ENCODE measurements at places on chromosomes 3 and 15. TPM values are rescaled to one million over a fixed set of nuclear protein-coding genes. Genes with fewer than 3 reads are reported as not detected.

GRCh38 chr15:31292391-31293015 is 34.1 kb upstream of the KLF13 start:
- peaks cover 15% of the 10 kb centered on the region for H3K4me1 ChIP-seq
- H3K4me3 ChIP-seq: no peak overlapping the region
- no peak overlapping the region for H3K27ac ChIP-seq
- H3K36me3 ChIP-seq: no peaks in the 10 kb centered on the region
- no peaks in the 10 kb centered on the region for H3K27me3 ChIP-seq

DNA sequence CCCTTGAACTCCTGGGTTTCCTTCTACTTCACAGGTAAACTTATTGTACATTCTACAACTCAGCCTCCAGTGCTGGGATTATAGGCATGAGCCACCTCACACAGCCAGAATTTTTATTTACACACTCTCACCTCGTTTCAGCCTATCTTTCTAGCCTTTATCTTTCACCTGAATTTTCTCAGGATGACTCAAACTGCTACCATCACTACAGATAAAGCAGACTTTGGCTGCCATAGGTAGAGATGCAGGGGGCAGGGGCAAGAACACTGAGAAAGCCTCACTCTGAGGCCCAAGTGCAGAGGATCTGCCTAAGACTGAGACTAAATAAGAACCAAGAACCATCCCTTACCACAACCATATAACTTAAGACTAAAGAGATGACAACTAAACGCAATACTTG is 59.0 kb downstream of the ETFA start:
- H3K27me3 ChIP-seq: no peaks in the 10 kb centered on the region
- H3K27ac ChIP-seq: no peak overlapping the region
- H3K36me3 ChIP-seq: no peaks in the 10 kb centered on the region
- no peaks in the 10 kb centered on the region for H3K4me1 ChIP-seq
- no peak overlapping the region for H3K4me3 ChIP-seq

DNA sequence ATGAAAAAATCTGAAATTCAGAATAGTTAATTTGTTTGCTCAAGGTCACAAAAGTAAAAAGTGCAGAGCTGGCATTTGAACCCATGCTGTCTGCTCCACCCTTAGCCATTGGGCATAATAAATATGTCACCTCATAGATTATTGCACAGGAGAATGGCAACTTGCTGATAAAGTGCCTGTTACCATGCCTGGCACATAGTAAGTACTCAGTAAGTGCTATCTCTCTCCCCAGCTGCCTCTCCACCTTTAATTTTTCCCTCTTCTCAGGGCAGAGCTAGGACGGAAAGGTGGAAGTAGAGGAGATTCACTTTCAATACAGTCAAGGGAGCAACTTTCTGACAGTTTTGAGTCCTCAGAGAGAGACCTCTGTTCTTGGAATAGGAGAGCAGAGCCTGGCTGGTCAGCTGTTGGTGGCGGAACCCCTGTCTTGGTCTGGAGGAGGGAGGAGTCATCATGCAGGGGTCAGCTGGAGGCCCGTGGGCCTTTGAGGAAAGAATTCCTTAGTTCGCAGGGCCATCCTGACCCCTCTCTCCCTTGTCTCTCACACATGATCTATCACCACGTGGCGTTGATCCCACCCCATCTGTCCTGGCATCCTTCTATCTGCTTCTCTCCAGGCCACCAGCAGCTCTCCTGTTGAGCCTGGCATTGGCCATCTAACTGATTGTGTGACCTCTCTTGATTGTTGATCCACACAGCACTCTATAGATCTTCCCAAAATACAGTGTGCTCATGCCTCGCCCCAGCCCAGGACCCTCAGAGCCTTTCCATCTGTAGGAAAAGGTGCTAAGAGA is 149.3 kb downstream of the RPLP1 start:
- no peaks in the 10 kb centered on the region for H3K27me3 ChIP-seq
- no peak overlapping the region for H3K4me3 ChIP-seq
- H3K27ac ChIP-seq: no peak overlapping the region
- DNase-seq: no peak
- no peaks in the 10 kb centered on the region for H3K36me3 ChIP-seq
- H3K4me1 ChIP-seq: no peaks in the 10 kb centered on the region

- no peaks in the 10 kb centered on the region for H3K4me1 ChIP-seq
- no peak for DNase-seq
- H3K27ac ChIP-seq: no peak overlapping the region
- H3K27me3 ChIP-seq: no peaks in the 10 kb centered on the region
- H3K36me3 ChIP-seq: no peaks in the 10 kb centered on the region
Observed at GRCh38 chr3:159978353-159978752, 10.3 kb upstream of the IL12A start.

- H3K36me3 ChIP-seq: no peaks in the 10 kb centered on the region
- H3K4me1 ChIP-seq: no peaks in the 10 kb centered on the region
- no peak for DNase-seq
Observed at GRCh38 chr3:179546814-179547241, 15.9 kb upstream of the ACTL6A start.

DNA sequence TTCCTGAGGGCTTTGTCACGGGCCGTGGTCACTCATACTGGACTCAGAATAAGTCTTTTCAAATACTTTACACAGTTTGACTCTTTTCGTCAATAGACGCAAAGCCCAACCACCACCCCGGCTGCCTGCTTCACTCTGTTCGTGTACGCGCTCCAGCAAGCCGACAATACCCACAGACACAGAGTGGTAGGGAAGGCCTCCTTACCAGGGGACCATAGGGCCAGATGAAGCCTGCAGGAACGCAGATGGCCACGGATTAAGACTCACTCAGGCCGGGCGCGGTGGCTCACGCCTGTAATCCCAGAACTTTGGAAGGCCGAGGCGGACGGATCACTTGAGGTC is 29.7 kb downstream of the EFCAB12 start:
- no peaks in the 10 kb centered on the region for H3K36me3 ChIP-seq
- peak overlapping the region; percentile 77 for H3K4me3 ChIP-seq
- H3K27ac ChIP-seq: peak overlapping the region; percentile 88
- peaks cover 30% of the 10 kb centered on the region for H3K4me1 ChIP-seq
- no peak for DNase-seq
- H3K27me3 ChIP-seq: no peaks in the 10 kb centered on the region

DNA sequence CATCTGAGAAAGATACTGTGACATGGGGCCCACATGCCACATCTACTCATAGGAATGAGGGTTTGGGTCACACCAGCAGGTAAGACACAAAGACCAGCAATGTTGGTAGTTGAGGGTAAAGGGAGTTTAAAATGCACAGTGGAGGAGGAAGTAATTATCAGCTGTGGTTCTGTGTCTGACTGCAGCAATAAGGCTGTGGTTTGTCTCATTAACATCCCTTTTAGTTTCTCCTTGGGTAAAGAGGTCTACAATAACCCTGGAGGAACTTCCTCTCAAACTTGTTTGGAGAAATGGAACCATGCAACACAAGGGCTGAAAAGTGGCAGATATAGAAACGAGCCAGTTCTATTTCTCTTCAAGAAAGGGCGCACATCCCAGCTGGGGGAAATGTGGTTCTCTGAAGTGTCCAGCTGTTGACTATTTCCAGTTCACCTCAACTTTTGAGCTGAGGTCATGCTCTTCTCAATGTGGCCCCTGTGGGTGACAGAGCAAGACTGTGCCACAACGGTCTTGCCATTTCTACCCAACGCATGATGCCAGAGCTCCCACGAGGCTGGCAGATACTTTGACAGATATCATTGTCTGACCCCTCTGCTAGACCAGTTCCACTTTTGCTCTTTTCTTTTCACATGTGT is 234.3 kb downstream of the SQOR start:
- no peaks in the 10 kb centered on the region for H3K27me3 ChIP-seq
- no peaks in the 10 kb centered on the region for H3K4me1 ChIP-seq

DNA sequence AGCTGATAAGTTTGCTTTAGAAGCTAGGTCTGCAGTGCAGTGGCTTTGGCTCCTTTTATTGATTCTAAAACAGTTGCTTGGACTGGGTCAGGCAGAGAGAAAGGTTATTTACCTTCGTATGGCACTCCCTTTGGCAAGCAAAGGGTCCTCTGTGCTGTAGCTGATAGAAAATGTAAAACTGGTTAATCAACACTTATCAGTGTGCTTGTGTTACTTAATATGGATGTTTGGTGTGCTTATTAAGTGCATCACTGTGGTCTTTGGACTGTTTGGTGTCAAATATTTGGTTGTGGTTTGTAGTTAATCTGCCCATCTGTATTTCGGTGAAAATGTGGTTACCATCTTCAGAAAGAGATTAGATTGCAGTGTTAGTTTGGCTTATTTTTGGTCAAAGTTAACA is 16.0 kb downstream of the UBE2E2 start:
- DNase-seq: no peak
- no peaks in the 10 kb centered on the region for H3K27me3 ChIP-seq
- H3K4me1 ChIP-seq: peaks cover 12% of the 10 kb centered on the region
- H3K4me3 ChIP-seq: no peak overlapping the region
- H3K27ac ChIP-seq: no peak overlapping the region

DNA sequence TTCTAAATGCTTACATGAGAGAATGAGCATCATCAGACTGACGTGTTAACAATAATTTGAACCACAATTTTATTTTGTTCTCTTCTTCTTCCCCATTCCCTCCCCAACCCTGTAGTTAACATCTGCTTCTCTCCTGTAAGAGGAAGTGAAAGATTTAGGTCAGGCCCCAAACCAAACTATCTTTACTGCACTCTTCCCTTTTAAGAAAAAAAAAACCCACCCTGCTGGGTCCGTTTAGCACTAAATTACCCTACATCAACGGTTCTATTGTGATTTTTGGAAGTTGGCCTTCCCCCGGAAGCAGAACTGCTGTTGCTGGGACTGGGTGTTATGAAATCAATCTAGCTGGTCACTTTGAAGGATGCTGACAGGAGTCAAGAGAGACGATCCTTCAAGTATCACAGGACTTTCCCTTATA is 49.4 kb downstream of the NFKBIZ start:
- DNase-seq: no peak
- peaks cover under 1% of the 10 kb centered on the region for H3K4me1 ChIP-seq
- H3K4me3 ChIP-seq: no peak overlapping the region
- H3K36me3 ChIP-seq: no peaks in the 10 kb centered on the region
- H3K27me3 ChIP-seq: no peaks in the 10 kb centered on the region

DNA sequence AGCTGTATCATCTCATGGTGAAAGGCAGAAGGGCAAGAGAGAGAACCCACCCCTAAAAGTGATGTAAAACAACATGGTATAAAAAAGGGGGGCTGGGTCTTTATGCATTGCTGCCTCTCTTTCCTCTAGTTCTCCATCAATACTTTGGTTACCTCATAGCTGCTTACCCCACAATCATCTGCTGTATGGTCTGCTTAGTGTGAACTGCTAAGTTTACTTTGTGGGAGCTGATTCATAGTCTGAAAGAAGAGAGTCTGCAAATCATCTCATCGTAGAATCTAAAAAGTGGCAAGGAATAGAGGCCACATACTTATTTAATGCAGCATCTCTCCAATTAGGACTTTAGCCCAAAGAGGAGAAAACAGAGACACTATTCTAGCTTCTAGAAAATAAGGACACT is 546.8 kb downstream of the GBE1 start:
- H3K4me3 ChIP-seq: no peak overlapping the region
- H3K27me3 ChIP-seq: no peaks in the 10 kb centered on the region
- no peak for DNase-seq
- no peaks in the 10 kb centered on the region for H3K36me3 ChIP-seq

- DNase-seq: no peak
- no peak overlapping the region for H3K4me3 ChIP-seq
- H3K36me3 ChIP-seq: no peaks in the 10 kb centered on the region
Observed at GRCh38 chr3:176055836-176056235, 1141.4 kb downstream of the TBL1XR1 start.

DNA sequence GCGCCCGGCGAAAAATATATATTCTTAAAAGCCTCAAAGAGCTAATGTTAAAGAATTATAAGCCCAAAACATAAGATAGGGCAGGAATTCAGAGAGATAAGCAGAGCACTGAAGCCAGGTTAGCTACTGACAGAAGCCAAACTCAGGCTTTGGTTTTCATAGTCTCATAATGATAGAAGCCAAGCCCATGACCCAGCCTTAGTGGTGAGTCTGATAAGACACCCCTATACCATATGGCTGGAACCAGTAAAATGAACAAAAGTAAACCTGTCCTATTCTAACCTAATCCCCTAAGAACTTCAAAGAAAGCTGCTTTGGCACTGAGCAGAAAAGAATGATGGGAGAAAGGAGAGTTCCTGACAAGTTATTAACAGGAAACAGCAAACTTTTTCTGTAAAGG is 25.9 kb downstream of the MYO9A start:
- H3K36me3 ChIP-seq: no peaks in the 10 kb centered on the region
- no peak overlapping the region for H3K27ac ChIP-seq
- no peaks in the 10 kb centered on the region for H3K27me3 ChIP-seq
- H3K4me3 ChIP-seq: no peak overlapping the region
- no peak for DNase-seq

DNA sequence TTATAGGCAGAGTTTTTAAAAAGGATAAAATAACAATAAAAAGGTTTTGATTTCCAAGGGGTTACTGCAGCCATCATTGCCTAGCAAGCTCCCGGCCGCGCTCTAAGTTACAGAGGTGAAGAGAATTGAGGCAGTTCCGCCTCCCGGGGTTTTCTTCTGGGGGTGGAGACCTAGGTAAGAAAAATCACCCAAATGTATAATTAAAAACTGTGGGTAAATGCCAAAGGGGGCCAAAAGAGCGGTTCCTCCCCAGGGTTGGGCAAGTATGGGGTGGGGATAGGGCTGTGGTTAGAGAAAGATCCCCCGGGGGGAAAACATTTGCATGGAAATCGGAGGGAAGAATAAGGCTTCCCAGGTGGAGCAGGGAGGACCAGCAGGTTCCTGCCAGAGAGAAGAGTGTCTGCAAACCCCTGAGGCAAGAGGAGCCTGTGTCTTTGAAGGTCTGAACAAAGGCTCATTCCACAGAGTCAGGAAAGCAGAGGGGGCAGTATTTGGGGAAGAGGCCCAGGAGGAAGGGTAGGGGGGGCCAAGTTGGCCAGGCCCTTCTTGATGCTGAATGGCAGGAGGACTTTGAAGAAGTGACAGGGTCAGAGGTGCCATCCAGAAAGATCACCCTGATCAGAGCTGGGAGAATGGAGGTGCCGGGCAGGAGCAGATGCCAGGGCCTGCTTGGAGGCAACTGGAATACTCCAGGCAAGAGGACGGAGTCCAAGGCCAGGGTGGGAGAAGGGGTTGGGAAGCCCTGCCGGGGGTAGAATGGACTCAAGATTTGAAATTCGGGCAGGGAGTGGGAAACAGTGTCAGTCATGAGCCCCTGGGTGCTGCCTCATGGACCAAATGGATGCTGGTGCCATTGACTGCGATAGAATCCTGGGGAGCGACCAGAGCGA is 152.9 kb upstream of the RGMA start:
- no peaks in the 10 kb centered on the region for H3K27me3 ChIP-seq
- no peak for DNase-seq
- no peak overlapping the region for H3K27ac ChIP-seq
- no peaks in the 10 kb centered on the region for H3K4me1 ChIP-seq

- H3K36me3 ChIP-seq: no peaks in the 10 kb centered on the region
- no peaks in the 10 kb centered on the region for H3K27me3 ChIP-seq
- H3K4me1 ChIP-seq: peaks cover under 1% of the 10 kb centered on the region
- H3K27ac ChIP-seq: no peak overlapping the region
- DNase-seq: no peak
Observed at GRCh38 chr3:138781012-138781470, 53.7 kb downstream of the PIK3CB start.

- no peaks in the 10 kb centered on the region for H3K27me3 ChIP-seq
- no peak overlapping the region for H3K4me3 ChIP-seq
- H3K4me1 ChIP-seq: no peaks in the 10 kb centered on the region
- H3K27ac ChIP-seq: no peak overlapping the region
- no peaks in the 10 kb centered on the region for H3K36me3 ChIP-seq
Observed at GRCh38 chr3:2958551-2958950, 151.6 kb downstream of the IL5RA start.

UBE2Q2 gene
- total RNA-seq: 21.6 TPM

LDHAL6B gene
- total RNA-seq: not detected

GOLGA8N gene
- total RNA-seq: 13.8 TPM

TMEM40 gene
- 31.7 TPM for total RNA-seq

RHOV gene
- 32.9 TPM for total RNA-seq

NANOGP8 gene
- total RNA-seq: not detected

NR1I2 gene
- not detected for total RNA-seq

AMOTL2 gene
- total RNA-seq: 60.6 TPM

ADGRG7 gene
- total RNA-seq: not detected
